ENCODE measurements at places on chromosomes 16 and 17.

GRCh38 chr17:68127914-68128313 lies 92.4 kb downstream of the KPNA2 start:
- no peak for DNase-seq

GRCh38 chr17:39073916-39074315 lies 77.5 kb downstream of the PLXDC1 start:
- DNase-seq: no peak

DNA sequence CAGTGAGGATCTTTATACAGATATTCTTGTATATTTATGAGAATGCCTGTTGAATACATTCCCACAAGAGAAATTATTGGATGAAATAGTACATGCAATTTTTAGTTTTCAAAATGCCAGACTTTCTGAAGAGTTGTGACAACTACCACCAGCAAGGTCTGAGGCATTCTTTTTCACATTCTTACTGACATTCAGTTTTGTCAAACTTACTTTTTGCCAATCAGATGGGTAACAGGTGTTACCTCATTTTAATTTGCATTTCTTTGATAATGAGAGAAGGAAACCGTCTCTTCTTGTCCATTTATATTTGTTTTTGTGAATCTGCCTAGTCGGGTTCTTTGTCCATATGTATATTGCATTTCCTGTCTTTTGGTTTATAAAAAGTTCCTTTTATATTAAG lies 24.3 kb downstream of the NOL11 start:
- no peak for DNase-seq

GRCh38 chr16:59886021-59886420 lies 1151.9 kb upstream of the GOT2 start:
- DNase-seq: no peak

- DNase-seq: peak; percentile 17
Observed at GRCh38 chr17:35786941-35787432, 8.5 kb downstream of the MMP28 start.

DNA sequence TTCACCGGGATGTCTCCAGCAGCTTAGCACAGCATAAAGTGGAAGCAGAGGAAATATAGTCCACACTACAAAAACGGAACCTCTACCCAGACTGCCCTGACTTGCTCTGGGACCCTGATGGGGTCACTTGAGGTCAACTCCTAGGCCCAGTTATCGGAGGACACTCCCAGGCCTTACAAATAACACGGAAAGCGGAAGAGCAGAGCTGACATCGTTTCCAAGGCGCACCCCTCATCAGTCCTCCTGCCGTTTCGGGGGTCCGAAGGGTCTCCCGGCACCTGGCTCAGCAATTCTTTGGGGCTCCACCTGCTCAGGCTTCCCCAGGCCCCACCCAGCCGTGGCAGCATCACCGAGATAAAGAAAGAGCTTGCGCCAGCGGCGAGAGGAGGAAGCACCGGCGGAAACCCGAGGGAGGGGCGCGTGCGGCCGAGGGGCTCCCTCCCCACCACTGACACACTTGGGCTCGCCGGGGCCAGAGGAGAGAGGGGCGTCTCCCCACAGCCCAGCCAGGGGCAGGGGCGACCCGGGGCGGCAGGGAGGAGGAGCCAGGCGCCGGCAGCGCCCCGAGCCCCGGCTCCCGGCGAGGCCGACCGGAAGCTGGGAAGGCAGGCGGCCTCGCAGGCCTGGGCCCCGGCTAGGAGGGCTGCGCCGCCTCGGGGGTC lies 727 bp downstream of the CORO7 start:
- DNase-seq: peak; percentile 19

DNA sequence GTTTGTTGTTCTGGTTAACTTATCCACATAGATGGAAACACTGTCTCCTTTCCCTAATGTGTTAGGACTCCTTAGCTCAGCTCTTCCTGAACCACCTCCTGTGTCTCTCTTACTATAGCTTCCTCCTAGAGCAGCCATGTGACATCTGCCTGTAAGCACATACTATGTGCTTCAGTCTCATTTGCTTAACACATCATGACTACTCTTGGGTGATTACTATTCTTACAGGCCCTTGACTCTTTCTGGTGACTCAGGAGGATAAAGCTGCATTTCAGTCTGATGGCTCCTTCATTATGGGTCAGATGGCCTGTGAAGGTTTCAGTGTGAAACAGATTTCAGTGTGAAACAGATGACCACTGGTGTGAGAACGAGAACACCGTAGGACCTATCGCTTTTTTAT lies 320 bp upstream of the KRTAP4-2 start:
- no peak for DNase-seq

DNA sequence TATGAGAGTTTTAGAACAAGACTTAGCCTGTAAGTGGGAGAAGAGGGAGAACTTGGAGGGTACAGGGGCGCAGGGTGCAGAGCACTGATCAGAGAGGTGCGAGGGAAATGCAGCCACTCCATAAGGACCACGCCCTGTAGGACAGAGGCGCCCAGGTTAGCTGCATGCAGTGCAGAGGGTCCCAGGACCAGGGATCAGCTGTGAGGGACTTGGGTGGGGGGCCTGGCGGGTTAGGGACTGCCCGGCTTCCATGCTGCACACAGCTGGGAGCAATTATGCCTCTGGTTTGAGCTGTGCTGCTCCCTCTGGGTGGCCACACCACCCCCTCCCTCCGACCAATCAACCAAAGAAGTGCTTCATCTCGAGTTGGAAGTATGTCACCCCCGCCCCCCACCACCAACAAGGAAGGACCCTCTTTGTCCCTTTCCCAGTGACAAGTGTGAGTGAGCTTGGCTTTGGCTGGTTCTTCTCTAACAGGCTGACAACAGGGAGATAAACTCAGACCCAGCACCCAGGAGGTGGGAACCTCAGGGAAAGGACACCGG lies 22.2 kb upstream of the CLEC18A start:
- DNase-seq: no peak

GRCh38 chr16:64452446-64452845 lies 669.4 kb downstream of the CDH11 start:
- DNase-seq: no peak

- peak; percentile 24 for DNase-seq
Observed at GRCh38 chr17:44672479-44673093, 16.3 kb downstream of the MEIOC start.

DNA sequence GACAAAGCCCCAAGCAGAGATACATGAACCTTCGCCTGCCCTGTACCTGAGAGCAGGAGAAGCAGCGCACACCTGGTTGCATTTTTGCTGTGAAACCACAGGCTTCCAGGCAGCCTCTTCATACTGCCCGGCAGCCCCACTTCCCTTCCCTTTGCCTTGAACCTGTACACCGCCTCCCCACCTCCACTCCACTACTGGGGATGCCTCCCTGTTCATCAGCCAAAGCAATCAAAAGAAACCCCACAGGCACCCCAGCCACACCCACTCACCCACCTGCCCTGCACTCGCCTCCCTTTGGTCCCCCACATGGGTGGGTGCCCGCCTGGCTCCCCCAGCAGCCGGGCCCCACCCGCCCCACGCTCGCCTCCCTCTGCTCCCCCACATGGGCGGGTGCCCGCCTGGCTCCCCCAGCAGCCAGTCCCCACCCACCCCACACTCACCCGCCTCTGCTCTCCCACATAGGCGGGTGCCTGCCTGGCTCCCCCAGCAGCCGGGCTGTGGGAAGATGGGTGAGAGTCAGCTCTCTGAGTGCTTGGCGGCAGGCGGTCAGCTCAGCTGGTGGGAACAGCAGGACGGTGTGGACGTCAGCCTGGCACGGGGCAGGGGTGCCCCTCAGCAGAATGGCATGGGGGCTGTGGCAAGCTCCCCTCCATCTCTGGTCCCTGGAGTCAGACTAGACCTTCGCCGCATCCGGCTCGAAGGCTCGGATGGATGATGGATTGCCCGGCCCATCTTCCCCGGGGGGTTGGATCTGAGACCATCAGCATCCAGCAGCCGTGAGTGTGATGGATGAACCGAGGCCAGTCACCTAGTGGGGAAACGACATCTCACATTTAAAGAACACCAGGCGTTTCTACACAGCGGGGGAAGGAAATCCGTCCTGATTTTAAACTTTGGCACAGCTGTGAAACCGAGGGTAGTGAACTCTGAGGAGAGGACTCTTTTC lies 135.6 kb downstream of the BANP start:
- DNase-seq: no peak

- no peak for DNase-seq
Observed at GRCh38 chr16:10641953-10642949, 52.5 kb downstream of the TEKT5 start.

- DNase-seq: no peak
Observed at GRCh38 chr17:78946631-78947030, 21.4 kb upstream of the TIMP2 start.

- no peak for DNase-seq
Observed at GRCh38 chr16:29702269-29702668, 23.3 kb downstream of the QPRT start.

DNA sequence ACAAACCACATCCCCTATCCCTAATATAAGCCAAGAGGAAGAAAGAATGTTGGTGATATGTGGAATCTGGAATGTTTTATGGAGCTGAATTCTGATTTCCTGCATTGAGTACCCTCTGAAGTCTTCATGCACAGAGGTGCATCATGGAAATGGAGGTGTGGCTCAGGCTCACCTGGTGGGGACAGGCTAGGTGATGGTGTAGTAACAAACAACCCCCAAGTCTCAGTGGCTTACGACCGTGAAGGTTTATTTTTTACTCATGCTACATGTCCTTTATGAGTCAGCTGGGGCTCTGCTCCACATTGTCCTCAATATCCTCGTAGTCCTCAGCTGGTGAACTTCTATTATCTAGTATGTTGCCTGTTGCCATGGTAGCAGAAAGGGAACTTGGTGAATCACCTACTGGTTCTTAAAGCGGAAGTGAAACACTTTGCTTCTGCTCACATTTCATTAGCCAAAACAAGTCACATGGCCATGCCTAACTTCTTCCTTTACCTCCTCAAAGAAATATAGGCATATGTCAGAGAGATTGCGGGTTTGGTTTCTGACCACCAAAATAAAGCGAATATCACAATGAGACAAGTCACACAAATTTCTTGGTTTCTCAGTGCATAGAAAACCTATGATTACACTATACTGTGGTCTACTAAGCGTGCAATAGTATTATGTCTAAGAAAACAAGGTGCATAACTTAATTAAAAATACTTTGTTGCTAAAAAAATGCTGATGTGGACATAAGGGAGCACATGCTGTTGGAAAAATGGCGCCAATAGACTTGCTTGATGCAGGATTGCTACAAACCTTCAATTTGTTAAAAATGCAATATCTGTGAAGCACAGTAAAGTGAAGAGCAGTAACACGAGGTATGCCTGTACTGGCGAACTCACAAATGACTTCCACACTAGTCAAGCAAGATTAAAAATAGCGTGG lies at the start of gene PMFBP1:
Gene PMFBP1 (minus strand): TSS at position 51 of the 930 bp plus-strand sequence. CDS start 947 bp downstream, outside the sequence.
- peak; percentile 56 for DNase-seq

DNA sequence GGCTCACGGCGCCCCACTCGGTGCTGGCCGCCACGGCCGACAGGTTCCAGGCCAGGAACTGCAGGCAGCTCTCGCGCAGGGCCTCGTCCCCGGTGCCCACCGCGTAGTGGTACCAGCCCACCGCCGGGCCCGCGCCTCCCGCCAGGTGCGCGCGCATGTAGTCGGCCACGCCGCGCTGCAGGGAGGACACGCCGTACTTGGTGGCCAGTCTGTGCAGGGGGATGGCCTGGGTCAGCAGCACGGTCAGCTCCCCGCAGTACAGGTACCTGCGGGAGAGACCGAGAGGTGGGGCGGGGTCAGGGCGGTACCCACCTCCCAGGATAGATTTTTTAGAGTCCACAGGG lies 4.2 kb downstream of the BTBD17 start:
- no peak for DNase-seq

DNA sequence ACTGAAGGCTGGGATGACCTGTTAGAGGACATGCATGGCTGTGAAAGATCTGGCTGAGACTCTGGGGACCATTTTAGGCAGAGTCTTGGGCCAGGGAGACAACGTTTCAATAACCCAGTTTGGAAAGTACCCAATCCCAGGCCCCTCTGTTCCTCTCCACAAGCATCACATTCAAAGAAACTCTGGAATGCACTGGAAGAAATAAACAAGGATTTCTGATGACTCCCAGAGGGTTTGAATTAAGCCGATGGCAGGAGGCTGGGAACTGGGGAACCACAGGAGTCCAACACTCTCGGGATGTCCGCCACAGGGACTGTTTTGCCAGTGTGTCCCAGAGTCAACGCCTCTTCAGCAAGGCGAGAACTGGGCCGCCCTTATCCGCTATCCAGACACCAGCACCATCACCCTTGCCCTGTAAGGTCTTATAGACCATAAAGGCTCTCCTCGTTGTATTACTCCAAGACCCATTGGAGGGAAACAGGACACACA lies 3.3 kb downstream of the PMP22 start:
- DNase-seq: no peak

DNA sequence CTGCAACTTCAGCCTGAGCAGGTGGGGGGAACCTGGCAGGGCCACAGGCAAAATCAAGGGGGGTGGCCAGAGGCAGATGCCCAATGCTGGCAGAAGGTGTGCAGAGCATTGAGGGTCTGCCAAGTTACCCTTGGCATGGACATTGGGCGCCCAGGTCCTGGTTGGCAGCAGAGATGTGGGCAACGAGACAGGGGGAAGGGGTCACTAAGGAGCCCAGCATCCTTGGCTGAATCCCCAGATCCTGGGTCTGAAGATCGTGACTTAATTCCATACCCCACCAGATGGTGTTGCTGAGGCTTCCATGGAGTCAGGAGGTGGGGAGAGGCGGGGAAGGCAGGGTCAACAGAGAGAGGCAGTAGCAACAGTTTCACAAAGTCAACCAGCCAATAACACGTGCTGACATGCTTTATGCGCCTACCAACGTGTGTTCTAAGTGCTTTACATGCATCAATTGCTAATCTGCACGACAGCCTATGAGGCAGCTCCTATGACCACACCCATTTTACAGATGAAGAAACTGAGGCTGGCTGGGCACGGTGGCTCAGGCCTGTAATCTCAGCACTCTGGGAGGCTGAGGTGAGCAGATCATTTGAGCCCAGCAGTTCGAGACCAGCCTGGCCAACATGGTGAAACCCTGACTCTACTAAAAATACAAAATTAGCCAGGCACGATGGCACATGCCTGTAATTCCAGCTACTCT lies 83.3 kb downstream of the GSG1L start:
- peak; percentile 77 for DNase-seq

DNA sequence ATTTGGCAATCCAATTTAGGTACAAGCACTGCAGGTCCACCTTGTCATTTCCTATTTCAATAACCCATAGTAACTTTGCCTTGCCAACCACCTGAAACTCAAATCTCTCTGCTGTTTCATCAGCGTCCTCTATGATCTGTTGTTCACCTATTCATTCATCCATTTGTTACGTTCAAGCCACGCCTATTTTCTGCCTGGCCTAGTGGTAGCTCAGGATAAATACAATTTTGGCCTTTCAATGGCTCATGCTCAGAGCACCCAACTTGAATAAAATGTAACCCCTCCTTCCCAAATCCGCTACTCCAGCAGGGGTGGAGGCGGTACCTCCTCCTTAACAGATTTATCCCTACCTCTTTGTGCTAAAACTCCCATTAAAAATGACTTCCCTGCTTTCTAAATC lies 3.6 kb upstream of the FBXO47 start:
- DNase-seq: no peak

- DNase-seq: peak; percentile 50
Observed at GRCh38 chr17:67993998-67994361, 2.3 kb downstream of the C17orf58 start.

All from NCI-H2171 treated with DMSO at 0.1 percent for 48 hours (cell line).